GM10248 (cell line): ENCODE measurements at places on chromosomes 13 and 19.
A peak's percentile ranks its signal among the peaks of the same experiment; 100 is the strongest.

DNA sequence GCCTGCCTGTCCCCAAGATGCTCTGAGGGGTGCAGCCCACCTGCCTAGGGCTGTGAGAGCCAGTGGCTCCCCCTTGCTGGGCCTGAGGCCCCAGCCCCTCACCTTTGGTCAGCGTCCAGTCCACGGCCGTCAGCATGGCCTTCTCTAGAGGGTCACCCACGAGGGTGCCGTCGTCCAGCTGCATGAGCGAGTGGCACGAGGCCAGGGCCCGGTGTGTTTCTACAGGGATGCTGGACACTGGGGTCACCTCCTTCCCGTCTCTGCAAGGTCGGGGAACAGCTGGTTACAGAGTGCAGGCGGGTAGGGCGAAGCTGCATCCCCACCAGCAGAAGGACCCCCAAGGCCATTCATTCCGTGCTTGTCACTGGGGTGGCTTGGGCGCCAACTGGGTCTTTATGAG, 9.0 kb downstream of the ATP13A1 start:
- DNase-seq = no peak

- peak; percentile 68 for DNase-seq
Measured at GRCh38 chr13:23321535-23322241, 111.8 kb downstream of the SACS start.

DNA sequence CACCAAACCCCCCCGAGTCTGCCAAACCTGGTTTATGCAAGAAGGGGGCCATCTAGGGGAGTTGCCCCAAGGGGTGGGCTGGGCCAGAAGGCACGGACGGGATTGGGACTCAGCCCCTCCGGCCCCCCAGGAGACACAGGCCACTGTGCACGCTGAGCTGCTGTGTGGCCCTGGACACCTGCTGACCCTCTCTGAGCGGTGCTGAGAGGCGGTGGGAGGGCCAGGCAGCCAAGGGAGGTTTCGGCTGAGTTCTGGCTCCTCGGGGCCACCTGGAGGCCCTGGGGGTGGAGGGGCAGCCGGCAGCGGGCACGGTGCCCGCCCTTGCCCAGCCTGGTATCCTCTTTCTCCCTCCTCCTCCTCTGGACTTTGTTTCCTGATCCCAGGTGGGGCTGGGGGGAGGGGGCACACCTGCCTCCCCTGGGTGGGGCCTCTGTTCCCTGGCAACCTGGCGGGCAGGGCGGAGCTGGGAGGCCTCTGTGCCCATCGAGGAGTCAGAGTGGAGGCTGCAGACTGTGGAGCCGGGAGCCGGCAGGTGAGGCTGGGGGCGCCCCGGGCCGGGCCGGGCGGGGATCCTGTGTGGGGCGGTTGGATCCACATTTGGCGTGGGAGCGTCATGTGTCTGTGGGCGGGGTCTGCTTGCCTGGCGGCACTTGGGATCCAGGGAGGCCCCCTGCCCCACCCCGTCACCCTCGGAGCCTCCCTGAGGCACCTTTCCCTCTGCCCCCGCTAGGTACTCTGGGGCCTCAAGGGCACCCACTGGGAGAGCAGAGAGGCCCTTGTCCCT, at the start of gene MISP:
MISP (plus strand) TSS at position 473 of the 784 bp plus-strand sequence. CDS start 5,835 bp downstream, outside the sequence.
- DNase-seq = no peak

- no peak for DNase-seq
Measured at GRCh38 chr19:30360376-30361106, 11.6 kb upstream of the ZNF536 start.

DNA sequence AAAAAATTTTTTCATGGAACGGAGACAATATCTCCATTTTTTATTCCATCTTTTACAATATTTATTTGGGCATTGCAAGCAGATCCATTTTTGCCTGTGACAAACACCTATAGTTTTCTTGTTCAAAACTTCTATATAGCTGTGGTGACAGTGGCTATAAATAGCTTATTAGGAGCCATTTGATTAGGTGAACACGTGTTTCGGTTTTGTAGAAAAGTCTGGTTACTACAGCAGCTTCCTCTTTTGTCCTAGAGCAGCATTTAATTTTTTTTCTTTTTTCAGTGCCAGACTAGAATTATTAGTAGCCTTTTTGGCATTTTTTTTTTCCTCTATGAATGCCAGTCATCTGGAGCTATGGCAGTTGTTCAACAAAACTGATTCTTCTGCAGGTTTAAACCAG, 123.5 kb downstream of the RXFP2 start:
- DNase-seq = no peak

- DNase-seq = no peak
Measured at GRCh38 chr13:59566561-59566960, 597.2 kb downstream of the DIAPH3 start.

DNA sequence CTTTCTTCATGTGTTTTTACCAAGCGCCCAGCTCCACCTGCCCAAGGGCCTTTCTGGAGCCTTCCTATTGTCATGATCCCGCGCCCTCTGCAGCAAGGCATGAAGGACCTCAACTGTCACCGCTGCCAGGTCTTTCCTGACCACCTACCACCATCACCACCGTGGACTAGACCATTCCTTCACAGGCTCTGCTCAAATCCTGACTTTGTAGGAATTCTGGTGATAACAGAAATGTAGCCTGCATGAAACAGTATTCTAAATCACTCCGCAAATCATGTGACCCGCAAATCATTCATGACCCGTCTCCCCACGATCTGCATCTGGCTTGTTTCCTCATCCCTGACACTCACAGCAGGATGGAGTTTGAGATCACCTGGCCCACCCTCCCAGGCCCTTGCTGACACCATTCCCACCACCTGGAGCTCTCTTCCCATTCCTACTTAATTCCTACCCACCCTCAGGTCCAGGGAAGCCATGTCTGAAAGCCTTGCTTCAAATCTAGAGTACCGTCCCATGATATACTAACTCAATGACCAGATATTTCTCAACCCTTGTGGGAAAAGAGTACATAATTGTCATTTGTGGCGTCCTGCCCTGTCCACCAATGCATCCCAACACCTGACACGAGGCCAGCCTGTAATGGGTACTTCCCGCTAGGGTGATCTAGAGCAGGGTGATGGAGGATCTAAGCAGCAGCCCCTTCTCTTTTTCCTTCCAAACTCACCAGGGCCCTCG, 1.3 kb downstream of the UBE2S start:
- DNase-seq = no peak

DNA sequence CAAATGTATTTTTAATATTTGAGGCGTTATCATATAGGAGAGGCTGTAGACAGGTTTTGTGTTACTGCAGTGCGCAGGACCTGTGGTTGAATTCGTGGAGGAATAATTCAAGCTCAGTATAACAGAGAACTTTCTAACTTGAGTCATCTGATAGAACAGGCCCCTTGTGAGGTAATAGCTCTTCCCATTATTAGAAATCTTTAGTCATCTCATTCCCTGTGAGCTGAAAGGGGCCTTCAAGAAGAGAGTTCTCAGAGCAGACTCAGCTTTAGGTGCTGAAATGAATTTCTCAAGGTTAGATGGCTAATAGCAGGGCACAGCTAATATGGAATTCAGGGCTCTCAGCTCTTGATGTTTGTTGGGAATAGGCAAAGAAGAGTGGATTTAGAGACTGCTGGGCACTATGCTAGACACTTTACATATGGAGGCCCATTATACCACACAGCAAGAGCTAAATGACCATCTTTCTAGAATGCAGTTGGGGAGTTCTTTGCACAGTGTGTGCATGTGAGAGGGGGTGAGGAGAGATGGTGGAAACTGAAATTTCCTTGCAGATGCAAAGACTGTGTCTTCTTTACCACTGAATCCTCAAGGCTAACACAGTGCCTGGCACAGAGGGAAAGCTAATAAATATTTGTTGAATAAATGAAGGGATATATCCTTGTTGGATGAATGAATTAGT, 89.5 kb downstream of the DGKH start:
- no peak for DNase-seq

- DNase-seq = no peak
Measured at GRCh38 chr13:78428646-78429045, 174.7 kb downstream of the POU4F1 start.

GRCh38 chr19:3986260-3987041, 1.2 kb upstream of the EEF2 start:
- peak; percentile 51 for DNase-seq

GRCh38 chr19:40622773-40623075, 21.6 kb downstream of the LTBP4 start:
- DNase-seq = no peak

GRCh38 chr13:41634407-41634806, 177.1 kb downstream of the RGCC start:
- DNase-seq = no peak

DNA sequence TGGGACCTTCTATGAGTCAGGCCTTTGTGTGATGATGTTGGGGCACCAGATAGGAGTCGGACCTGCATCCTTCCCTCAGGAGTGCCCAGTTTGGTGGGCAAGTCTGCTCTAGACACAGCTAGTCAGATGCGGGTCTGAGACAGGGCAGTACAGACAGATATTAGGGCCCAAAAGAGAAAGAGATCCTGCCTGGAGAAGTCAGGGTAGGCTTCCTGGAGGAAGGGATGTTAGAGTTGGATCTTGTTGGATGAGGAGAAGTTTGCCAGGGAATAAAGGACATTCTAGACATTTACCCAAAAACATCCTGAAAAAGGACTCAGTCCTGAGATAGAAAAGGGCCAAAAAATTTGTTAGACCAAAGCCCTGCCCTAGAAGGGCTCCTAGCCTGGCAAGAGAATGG, 17.2 kb downstream of the VRK3 start:
- DNase-seq = no peak

- DNase-seq = no peak
Measured at GRCh38 chr19:1261798-1262622, 7.1 kb upstream of the CIRBP start.

DNA sequence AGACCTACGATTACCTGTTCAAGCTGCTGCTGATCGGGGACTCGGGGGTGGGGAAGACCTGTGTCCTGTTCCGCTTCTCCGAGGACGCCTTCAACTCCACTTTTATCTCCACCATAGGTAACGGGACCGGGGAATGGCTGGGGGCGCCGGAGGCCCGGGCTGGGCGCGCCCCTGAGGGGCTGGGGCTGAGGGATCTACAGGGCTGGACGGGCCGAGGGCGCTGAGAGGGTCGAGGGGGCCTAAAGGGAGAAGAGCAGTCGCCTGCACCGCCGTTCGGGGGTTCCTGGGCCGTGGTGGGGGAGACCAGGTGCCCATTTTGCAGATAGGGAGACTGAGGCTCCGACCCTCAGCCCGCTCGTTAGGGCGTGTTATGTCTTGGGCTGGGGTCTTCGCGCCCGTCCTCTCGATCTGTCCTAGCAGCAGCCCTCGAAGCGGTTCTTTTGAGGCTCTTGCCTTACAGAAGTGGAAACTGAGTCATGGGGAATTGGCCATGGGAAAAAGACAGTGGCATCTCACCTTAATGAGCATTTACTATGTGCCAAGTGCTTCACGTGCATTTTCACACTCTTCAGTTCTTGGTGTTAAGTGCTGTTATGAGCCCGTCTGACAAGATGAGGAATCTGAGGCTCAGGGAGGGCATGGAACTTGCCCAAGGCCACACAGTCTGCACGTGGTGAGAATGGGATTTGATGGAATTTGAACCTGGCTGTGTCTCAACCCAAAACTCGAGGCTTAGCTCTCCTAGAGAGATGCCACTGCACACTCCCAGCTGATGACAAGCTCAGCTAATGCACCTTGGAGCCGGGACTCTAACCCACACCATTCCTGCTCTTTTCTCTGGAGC, 442 bp downstream of the RAB8A start:
- DNase-seq = no peak

GRCh38 chr13:38566519-38566918, 120.4 kb upstream of the FREM2 start:
- DNase-seq = no peak

DNA sequence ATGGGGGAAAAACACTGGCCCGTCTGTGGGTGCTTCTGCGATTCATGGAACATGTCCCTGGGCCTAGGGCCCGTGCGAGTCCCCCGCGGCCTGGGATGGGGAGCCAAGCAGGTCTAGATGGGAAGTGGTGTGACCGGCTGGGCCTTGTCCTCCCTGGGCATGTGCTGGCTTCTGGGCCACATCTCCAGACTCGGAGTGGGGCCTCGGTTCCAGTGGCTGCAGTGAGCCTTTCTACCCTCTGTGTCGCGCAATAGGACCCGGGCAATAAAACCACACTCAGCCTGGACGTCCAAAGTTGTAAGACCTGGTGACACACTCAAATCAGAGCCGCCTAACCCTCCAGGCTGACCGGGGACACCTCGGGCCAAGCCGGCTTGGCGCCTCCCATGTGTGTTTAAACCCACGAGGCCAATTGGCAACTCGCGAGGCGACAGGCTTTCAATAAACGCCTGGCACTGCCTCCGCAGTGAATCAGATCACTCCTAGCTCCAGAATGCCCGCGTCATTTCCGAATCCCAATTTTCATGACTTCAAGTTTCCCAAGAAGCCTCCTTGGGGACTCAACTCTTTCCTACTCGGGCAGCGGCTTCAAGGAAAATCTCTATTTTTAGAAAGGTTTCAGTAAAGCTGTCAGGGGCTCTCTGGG, 57.3 kb downstream of the KLF2 start:
- no peak for DNase-seq
